ENCODE measurements at places on chromosomes 2 and 18.

DNA sequence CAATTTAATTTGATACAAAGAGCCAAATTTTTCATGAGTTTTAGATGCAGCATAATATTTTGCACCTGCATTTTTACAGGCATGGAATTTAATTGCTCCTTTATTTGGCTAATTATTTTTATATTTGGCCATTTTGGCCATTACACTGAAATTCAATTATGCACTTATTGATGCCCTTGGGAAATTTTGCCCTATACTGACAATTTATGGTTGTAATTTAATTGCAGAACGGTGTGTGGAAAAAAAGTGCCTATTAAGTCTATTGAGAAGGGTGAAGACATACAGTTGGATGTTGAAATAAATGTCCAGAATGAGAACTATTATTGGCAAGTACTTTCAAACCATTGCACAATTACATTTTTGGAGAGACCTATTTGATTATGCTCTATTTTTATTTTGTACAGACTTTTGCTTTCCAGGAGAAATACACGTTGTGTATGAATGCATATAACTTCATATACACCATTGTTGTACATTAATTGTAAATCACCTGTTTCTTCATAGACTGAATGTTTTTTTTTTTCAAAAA is 1319.3 kb upstream of the CDH2 start:
- no peak for DNase-seq

GRCh38 chr2:159916511-159916910 is 118.5 kb upstream of the CD302 start:
- DNase-seq: no peak

- peak; percentile 71 for DNase-seq
Observed at GRCh38 chr18:13165636-13166423, 52.7 kb upstream of the LDLRAD4 start.

DNA sequence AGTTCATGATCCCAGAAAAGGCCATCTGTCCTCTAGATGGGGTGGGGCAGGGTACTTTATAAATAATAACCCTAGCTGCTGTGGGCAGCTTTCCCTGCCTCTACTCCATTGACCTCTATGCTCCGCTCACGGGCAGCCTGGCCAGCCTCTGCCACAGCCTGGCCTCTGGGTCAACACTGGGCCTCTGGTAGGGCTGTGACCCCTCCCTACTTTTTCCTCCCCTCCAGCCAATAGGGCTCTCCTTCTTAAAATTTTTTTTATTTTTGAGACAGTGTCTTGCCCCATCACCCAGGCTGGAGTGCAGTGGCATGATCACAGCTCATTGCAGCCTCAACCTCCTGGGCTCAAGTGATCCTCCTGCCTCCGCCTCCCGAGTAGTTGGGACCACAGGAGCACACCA is 4.1 kb upstream of the GAREM2 start:
- no peak for DNase-seq

GRCh38 chr2:225512876-225513540 is 113.5 kb downstream of the NYAP2 start:
- DNase-seq: no peak

DNA sequence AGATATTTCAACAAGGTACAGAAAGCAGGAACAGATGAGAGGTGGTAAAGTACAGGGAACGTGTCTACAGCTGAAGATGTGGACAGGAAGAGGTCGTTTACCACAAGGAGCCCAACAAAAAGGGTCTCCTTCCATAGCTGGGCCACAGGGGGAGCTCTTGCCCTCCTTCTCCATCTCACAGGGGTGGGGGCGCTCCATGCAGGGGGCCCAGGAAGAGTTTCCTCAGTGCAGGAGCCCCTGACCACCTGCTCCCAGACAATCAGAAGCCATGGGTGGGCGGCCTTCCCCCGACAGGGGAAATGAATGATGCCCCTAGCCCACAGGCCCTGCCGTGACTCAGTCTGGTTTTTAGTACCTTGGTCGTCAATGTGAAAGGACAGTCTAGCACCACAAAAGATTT is 163.6 kb upstream of the ZNF516 start:
- no peak for DNase-seq

DNA sequence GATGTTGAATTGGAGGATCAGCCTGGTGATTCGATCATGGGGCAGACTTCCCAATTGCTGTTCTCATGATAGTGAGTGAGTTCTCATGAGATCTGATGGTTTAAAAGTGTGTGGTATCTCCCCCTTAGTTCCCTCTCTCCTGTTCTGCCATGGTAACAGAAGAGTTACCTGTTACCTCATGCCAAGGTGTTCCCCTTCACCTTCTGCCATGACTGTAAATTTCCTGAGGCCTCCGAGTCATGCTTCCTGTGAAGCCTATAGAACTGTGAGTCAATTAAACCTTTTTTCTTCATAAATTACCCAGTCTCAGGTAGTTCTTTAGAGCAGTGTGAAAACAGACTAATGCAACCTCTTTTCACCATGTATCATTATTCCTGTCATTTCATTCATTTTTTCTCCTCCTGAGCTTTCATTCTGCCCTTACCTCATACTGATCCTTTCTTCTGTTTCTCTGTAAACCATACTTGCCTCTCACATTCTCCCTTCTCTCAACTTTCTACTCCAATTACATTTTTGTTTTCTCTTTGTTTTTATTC is 22.0 kb downstream of the STARD6 start:
- no peak for DNase-seq

DNA sequence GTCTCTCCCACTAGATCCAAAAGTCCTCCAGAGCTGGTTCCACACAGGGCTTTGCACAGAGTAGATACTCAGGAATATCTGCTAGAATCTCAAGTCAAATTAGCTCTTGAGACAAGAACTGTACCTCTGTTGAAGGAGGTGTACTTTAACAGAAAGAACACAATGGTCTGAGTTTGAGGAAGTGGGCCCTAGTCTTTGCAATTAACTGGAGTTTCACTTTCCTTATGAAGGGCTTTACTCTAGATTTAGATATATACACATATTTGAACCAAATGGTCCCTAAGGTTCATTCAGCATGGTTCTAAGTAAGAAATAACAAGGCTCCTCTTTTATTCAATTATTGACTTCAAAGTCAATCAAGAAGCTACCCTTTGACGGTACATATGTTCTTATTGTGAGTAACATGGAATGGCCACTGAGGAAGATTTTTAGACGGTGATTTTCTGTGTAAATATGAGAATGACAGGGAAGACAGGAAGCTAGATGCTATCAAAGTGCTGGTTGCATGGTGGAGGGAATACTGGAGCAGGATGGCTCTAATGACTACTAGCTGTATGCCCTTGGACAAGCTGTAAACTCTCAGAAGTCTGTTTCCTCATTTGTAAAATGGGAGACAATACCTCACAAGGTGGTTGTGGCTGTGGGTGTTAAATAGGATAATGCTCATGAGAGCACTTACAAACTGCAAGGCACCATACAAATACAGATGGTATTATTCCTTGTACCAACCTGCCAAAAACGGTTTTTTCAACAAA is 73.5 kb upstream of the SERTAD2 start:
- no peak for DNase-seq

- DNase-seq: no peak
Observed at GRCh38 chr2:45323344-45323743, 287.7 kb downstream of the SRBD1 start.

GRCh38 chr2:221810650-221811049 is 238.5 kb upstream of the EPHA4 start:
- DNase-seq: no peak

- DNase-seq: no peak
Observed at GRCh38 chr2:65404988-65405697, 27.3 kb downstream of the SPRED2 start.

- DNase-seq: no peak
Observed at GRCh38 chr18:76859474-76860339, 37.4 kb downstream of the ZNF236 start.

GRCh38 chr2:5990086-5990485 is 297.9 kb downstream of the SOX11 start:
- DNase-seq: no peak

- DNase-seq: no peak
Observed at GRCh38 chr18:78892177-78892576, 87.4 kb upstream of the SALL3 start.

GRCh38 chr2:191038241-191038725 is 24.3 kb upstream of the STAT1 start:
- DNase-seq: no peak

DNA sequence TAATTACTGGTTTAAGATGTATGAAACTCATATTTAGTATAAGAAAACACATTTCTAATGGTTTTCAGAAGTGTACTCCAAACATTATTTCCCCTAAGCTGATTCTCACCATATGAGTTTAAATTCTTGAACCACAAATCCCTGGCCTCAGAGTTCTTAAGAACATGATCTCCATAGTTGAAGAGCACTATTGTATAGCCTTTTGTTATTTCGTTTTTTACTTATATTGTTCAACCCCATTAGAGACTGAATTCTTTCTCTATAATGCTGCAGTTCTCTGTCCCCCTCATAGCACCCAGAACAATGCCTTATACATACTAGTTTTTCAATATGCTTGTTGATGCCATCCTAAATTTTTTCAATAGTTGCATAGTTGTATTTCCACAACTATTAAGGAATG is 85.5 kb upstream of the TMEM17 start:
- DNase-seq: no peak

GRCh38 chr2:96093528-96093927 is 22.8 kb downstream of the ADRA2B start:
- no peak for DNase-seq

DNA sequence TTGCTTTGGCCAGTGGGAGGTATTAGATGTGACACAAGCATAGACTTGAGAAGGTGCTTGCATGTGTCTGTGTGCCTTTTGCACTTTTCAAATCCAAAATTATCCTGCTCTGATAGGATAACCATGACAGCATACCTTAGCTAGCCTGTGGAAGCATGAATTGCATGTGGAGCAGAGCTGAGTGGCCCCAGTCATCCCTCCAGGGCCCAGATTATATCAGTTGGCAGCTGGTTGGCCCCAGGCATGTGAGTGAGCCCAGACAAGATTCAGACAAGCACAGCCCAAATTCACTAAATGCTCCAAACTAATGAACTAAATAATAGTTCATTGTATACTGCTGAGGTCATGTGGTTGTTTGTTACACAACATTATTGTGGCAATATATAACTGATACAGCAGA is 18.8 kb downstream of the TACR1 start:
- no peak for DNase-seq

- DNase-seq: no peak
Observed at GRCh38 chr2:228590681-228591080, 409.2 kb upstream of the SPHKAP start.

DNA sequence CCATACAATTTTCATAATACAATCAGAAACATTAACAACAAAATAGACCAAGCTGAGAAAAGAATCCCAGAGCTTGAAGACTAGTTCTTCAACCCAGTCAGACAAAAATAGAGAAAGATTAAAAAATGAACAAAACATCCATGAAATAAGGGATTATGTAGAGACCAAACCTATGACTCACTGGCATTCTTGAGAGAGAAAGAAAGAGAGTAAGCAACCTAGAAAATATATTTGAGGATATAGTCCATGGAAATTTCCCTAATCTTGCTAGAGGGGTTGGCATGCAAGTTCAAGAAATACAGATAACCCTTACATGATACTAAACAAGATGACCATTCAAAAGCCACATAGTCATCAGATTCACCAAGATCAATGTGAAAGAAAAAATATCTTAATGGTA is 281.7 kb downstream of the CCDC85A start:
- no peak for DNase-seq

DNA sequence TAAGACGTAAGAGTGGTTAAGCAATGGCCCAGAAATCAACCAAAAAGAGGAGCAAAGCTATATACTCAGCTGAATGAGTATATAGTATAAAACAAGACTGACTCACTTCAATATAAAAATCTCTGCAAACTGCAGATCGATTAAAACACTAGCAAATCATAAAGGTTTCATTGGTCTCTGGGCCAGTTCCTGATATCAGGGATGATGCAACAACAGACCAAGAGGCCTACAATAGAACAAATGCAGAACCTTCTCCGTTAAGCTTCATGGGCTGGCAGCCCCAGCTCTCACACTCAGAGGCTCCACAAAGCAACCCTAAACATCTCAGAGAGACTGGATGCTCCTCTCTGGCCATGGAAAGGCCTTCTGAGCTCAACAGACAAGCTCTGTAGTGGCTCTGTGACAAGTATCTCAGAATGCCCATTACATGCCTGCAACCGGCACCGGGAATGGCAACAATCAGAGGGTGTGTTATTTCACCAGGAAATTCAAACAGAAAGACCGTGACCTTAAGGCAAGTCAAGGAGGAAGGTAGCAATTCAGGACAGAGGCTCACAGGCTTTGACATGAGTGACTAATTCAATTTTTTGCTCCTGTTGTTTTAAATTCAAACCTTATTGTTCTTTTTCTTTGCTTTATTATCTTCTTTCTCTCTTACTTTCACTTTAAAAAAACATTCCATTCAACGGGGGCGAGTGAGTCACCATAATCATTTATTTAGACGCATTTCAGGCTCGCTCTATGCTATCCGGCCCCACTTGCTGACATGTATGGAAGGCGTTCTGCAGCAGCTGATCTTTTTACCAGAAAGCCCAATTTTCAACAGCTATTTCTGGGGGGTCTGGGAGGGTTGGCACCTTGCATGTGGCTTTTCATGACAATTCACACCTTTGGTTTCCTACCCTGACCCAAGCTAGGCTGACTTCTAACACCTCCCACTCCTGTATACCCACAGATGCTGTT is 15.1 kb downstream of the CYRIA start:
- no peak for DNase-seq

DNA sequence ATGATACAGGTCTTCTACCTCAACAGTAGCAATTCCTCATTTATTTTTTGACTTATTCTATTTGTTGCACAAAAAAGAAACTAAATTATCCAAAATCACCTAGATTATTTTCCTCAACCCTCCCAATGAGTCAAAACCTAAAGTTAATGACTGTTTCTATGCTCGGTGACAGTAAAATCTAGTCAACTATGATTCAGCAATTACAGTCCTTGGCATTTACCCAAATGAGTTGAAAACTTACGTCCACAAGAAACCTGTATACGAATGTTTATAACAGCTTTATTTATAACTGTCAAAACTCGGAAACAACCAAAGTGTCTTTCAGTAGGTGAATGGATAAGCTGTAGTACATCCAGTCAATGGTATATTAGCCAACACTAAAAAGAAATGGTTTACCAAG is 439.3 kb downstream of the CBLN2 start:
- DNase-seq: no peak

GRCh38 chr2:70994009-70994698 is 519 bp downstream of the TEX261 start:
- DNase-seq: no peak

- DNase-seq: no peak
Observed at GRCh38 chr2:119679846-119680245, 845 bp downstream of the TMEM177 start.

GRCh38 chr18:80041424-80041823 is 7.2 kb downstream of the RBFA start:
- DNase-seq: no peak

GRCh38 chr2:58645017-58645416 is 403.9 kb upstream of the FANCL start:
- DNase-seq: no peak

- no peak for DNase-seq
Observed at GRCh38 chr2:15608392-15608761, 16.7 kb downstream of the DDX1 start.

- DNase-seq: no peak
Observed at GRCh38 chr2:217902379-217903141, 100.2 kb downstream of the TNS1 start.

Measured in SHP77 treated with DMSO at 0.1 percent for 48 hours (cell line).